Testis (tissue), 5 donors: ENCODE measurements at places on chromosomes 4 and X. TPM values are rescaled to one million over a fixed set of nuclear protein-coding genes. Genes with fewer than 3 reads are reported as not detected.

Gene SPOCK3
- polyA plus RNA-seq = 1.5 TPM

Gene ANXA3
- polyA plus RNA-seq = 6.4 TPM

Gene RTL3
- polyA plus RNA-seq = 0.49 TPM

Gene PORCN
- polyA plus RNA-seq = 25.0 TPM

Gene USP17L12
- polyA plus RNA-seq = not detected

Gene STAP1
- 3.0 TPM for polyA plus RNA-seq

Gene PPP1R3F
- 7.6 TPM for polyA plus RNA-seq

Gene NDP
- 1.8 TPM for polyA plus RNA-seq

Gene PPP2R2C
- polyA plus RNA-seq = 20.4 TPM

Gene XG
- 0.88 TPM for polyA plus RNA-seq

Gene N4BP2
- 3.9 TPM for polyA plus RNA-seq

Gene BMX
- polyA plus RNA-seq = 1.2 TPM

Gene TIGD2
- polyA plus RNA-seq = 4.0 TPM

Gene SASH3
- 4.8 TPM for polyA plus RNA-seq

Gene EPGN
- polyA plus RNA-seq = 1.7 TPM

Gene SLC38A5
- polyA plus RNA-seq = 3.5 TPM
